ENCODE measurements at places on chromosomes 5 and 9.
A peak's percentile ranks its signal among the peaks of the same experiment; 100 is the strongest.

DNA sequence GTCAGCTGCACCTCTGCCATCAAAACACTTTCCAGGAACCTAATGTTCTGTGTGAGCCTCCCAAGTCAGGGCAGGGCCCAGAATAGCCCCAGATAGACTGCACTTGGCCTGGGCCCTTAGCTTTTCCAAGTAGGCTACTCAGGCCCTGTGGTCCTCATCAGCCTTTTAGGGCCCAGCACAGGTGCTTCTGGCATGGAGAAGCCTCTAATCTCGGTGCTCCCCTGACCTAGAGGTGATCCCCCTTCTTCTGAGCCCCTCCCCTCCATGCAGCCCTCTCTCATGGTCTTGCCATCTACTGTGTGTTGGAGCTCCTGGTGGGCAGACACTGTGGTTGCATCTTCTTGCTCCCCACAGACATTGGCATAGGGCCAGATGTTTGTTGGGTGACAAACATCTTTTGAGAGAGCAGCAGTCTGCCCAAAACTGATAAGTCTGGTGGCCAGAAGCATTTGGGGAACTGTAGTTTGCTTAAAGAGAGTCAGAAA, 28.1 kb downstream of the FRMPD1 start:
- DNase-seq = no peak

DNA sequence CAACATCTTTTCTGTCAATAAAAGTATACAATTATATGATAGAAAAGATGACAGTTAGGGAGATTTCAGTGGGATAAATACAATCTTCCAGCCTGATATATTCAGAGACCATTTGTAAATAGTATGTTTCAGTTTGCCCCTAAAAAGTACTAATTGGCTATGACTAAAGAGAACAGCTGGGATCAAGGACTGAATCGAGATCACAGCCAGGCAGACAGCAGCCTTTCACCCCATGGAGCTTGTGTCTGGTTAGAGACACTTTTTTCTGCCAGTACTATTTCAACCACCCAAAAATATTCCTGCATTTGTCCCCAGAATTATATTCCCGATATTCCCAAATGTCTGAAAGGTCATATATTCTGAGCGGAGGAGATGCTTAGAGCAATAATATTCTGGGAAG, 577.3 kb upstream of the TLE4 start:
- DNase-seq = no peak

DNA sequence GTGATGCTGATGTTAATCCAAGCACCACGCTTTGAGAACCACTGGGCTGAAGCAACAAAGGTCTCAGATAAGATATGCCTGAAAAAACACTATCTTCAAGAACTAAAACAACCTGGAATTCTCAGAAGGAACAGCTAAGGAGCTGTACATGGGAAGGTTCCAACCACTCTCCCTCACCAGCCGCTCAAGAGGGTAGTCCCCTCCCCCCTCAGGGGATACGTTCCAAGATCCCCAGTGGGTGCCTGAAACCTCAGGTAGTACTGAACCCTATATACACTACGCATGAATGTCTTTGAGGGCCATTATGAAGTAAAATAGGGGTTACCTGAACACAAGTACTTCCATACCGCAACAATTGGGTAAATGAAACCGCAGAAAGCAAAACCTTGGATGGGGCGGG, 1.9 kb downstream of the BOD1 start:
- DNase-seq = no peak

- DNase-seq = no peak
Measured at GRCh38 chr9:119697996-119698395, 328.8 kb upstream of the BRINP1 start.

DNA sequence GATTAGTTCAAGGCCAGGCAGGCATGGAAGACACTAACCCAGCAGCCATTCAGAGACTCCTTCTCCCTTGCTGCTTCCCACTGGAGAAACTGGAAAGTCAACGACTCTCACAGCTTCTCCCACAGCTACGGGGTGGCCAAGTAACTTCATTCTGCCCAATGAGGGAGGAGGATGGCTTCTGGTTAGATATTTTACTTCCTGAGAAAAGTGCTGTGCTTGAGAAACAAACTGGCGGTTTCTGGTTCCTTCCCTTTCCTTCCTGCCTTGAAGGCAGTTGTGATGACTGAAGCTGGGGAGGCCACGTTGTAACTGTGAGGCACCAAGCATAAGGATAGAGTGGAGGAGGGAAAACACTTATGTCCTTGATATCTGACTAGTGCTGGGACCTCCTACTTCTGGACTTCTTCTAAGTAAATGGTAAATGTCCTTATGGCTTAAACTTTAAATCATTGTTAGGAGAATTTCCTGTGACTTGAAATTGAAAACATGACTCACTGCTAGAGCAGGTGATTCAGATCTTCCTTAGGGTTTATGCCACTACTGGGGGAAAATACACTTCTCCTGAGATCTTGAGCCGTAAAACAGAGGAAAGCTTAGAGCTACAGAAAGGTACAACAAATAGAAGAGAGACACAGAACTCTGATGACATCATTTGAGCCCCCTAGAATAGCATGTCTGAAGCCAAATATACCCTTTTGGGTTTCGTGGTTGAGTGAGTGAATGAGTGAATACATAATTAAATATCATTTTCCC, 3.1 kb upstream of the GNPDA1 start:
- DNase-seq = peak; percentile 28

GRCh38 chr5:179324760-179325295, 20.4 kb downstream of the ADAMTS2 start:
- no peak for DNase-seq

DNA sequence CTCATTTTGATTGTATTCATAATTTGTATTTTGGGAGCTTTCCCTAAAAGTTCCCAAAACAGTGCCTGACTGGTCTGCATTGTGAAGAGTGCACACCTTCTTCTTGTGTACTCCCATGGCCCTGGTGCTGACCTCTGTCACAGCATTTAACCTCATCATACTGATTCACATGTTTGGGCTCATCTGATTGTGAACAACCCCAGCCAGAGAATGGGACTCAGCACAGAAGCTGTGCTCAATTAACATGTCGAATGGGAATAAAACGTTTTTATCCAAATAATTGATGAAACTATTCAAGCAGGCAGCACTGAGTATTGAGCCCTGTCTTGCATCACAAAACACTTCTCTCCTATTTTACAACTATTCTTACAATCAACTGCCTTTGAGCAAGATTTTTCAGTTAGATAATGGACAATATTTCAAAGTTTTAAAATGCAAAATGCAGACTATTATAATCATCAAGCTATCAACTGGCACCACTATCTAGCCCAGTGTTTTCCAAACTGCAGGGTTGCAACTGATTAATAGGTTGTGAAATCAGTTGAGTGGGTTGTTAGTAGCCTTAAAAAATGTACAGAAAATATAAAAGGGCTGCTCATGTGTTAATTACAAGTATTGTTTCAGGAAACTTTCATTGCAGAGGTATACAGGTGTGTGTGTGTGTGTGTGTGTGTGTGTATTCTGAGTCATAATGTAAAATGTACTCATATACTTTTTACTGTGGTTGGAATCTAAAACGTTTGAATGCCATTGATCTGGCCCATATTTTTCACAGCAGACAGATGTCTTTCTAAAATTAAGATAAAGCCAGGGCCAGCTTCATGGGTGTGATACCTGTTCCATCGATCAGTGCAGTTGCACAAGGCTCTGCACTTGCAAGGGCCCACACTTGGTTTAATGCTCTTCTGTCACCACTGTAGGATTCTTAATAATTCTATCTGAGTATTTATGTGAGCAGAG, 190.5 kb downstream of the PIK3R1 start:
- DNase-seq = no peak

GRCh38 chr9:112049811-112050516, 125.1 kb downstream of the SUSD1 start:
- no peak for DNase-seq

- no peak for DNase-seq
Measured at GRCh38 chr9:97315550-97315949, 8.1 kb downstream of the CCDC180 start.

DNA sequence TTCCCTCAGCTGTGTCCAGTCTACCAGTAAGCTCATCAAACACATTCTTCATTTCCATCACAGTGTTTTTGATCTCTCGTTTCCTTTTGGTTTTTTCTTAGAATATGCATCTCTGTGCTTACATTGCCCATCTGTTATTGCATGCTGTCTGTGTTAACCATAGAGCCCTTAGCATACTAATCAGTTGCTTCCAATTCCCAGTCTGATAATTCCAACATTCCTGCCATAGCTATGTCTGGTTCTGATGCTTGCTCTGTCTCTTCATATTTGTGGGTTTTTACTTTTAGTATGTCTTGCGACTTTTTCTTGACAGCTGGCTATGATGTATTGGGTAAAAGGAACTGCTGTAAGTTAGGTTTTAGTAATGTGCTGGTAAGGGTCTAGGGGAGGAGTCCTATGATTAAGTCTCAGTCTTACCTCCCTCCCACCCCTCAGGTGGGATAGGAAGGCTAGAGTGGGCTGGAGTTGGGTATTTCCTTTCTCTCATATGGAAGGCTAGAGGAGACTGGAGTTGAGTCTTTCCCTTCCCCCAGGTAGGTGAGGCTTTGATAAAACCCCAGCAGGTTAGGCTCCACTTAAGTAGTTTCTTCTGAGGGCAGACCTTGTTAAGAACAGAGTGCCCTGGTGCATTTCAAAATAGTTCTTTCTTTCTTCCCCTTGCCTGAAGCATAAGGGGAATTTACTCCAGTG, 99.1 kb upstream of the RASGRF2 start:
- peak; percentile 45 for DNase-seq

DNA sequence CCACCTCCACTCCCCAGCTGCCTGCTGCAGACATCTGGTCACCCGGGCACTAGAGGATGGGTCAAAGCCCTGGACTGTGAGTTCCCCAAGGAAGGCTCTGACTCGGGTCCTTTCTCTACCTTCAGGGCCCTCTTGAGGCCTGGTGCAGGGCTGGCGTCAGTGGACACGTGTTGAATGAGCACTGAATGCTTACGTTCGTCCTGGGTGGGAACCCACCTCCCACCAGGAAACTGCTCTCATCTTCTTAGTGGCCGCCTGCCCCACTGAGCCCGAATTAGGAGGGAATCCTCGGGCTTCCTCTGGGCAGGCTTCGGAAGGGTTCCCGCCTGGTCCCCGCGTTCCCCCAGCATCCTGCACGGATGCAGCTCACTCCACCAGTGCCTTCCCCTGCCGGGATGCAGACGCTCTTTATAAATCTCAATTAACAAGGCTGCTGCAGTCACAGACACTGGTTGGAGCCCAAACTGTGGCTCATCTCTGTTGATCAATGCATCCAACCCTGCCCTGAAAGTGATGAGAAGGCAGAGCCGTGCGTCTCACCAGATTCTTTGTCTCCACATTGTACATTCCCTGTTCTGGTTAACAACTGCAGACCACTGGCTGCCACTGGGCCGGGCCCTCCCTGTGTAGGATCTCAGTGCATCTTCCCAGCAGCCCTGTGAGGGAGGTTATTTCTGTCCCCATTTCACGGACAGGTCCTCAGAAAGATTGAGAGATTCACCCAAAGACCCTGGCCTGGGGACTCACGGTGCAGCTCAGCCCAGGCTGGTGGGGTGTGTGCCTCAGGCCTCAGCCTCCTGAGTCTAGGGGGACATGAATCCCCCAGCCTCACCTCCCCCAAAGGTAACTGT, 168.8 kb downstream of the GAPVD1 start:
- DNase-seq = no peak

DNA sequence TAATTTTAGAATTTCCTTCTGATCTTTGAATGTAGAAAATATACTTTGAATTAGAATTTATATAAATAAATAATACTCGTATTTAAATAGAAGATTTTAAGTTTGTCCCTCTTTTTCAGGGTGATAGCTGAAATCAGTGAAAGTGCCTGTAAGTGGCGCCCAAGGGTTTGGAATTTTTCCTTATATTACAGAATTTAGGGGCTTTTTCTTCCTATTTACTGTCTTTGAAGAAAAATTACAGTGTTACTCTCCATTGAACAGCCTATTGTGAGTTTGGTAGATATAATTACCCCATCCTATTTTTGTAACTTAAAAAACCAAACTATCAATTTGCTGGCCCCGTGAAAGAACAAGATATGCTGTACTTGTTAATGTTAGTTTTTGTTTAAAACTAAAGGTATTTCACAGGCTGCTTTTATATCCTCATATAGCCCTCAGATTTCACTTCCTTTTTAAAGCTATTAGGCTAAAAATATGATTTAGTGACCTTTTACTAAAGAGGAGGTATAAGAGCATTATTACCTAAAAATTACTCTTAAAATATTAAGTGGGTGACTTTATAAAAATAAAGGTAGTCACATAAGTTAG, 3.2 kb downstream of the MAP3K1 start:
- no peak for DNase-seq

DNA sequence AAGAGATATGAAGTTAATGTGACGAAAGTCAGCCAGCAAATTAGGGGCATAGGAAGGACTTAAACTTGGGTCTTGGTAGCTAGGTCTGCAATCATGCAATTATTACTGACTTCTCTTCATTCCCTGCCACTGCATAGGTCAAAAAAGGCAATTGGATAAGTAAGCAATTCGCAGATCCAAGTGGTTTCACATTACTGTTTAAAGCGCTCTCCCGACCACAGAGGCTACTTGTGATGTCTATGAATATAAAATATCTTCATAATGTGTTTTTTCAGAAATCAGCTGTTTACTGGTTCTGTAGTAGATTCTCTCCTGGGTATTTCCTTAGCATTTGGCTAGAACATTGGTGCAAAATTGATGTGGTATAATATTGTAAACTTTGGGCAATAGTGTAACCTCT, 174.7 kb upstream of the PTGER4 start:
- no peak for DNase-seq

GRCh38 chr5:9537223-9538141, 8.4 kb downstream of the SEMA5A start:
- no peak for DNase-seq

GRCh38 chr5:157487358-157487757, 27.3 kb downstream of the NIPAL4 start:
- no peak for DNase-seq

GRCh38 chr5:127298036-127298429, 7.4 kb downstream of the MEGF10 start:
- no peak for DNase-seq

- no peak for DNase-seq
Measured at GRCh38 chr5:58983526-58984452, 400.9 kb downstream of the RAB3C start.

DNA sequence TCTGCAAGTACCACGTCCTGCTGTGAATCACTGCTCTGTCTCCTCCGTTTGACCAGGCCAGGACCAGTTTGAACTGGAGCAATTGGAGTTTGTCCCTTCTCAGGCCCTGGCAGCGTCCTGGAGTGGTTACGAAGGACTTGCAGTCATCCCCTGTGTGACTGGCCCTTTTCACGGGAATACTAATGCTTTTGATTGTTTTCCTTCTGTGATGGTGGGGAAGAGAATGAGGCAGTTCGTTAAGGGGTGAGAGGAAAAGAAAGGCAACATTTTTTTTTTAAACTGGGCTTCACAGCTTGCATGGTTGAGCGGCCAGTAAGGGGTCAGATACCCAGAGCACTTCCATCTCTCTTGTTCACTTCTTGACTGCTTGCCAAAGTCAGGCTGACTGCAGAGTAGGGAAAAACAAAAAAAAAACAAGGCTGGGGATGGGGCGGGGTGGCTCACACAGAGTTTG, 153.5 kb upstream of the STK32A start:
- no peak for DNase-seq

DNA sequence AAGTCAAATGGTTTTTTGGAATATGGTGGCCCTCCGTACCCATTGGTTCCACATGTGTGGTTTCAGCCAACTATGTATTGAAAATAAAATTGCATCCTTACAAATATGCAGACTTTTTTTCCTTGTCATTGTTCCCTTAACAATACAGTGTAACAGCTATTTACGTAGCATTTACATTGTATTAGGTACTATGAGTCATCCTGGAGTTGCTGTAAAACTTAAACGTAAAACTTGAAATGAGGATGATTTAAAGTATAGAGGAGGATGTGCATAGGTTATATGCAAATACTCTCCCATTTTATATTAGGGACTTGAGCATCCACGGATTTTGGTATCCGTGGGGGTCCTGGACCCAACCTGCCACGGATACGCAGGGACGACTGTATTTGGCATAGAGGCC, 16.3 kb downstream of the SDHA start:
- DNase-seq = no peak

- no peak for DNase-seq
Measured at GRCh38 chr5:5492087-5492933, 69.8 kb downstream of the ICE1 start.

All from non-pigmented ciliary epithelial cell (primary cell).